Activated CD4-positive, alpha-beta T cell treated with anti-CD3 and anti-CD28 coated beads for 24 hours (primary cell): ENCODE measurements at places on chromosomes 1 and 21.

- DNase-seq, result no peak
These were observed 284.5 kb downstream of the NPHP4 start for GRCh38 chr1:5707566-5708345.

- no peak for DNase-seq
These were observed 112.3 kb downstream of the RPS6KC1 start for GRCh38 chr1:213163278-213163711.

DNA sequence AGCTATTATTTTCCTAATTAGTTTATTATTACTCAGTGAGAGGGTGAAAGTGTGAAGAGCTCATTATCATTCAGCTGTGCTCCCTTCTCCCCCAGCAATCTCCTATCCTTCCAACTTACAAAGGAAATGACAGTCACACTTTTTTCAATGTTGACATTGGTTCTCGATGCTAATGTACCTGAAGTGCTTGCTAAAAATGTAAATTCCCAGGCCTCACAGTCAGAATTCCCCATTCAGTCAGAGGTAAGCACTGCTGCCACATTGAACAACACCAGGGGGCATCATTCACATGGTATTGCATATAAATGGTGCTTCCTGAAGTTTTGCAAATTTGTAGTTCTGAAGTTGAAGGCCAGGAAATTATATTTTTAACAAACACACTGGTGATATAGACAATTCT lies 132.7 kb upstream of the FOXD3 start:
- DNase-seq, result no peak

DNA sequence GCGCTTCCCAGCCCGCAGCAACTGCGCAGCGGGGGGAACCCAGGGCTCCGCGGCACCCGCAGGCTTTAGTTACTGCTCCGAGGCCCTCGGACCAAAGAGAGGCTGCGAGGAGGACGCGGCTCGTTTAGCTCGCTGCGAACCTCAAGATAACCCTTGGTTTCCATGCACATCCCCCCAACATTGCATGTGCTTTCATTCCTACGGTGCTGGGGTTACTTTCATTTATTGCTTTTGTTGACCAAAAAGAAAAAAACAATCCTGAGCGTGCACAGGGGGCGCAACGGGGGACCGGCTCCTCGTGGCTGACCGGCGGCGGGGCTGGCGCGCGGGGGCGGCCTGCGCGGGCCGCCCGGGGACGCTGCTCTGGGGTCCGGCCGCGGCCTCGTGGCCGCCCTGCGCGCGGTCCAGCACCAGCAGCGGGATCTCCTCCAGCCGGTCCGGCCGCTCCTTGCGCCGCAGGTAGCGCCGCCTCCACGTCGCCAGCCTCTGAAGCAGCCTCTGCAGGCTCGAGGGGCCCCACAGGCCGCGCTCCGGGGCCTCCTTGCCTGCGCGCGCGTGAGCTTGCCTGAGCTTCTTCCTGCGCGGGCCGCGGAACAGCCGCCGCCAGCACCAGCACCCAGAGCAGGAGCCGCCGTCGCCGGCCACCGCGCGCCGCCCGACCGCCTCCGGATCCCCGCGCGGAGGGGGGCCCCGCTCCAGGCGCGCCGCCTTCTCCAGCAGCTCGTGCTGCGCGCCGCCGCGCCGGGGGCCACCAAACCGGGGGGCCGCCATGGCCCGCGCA lies 77.4 kb downstream of the DESI2 start:
- no peak for DNase-seq

DNA sequence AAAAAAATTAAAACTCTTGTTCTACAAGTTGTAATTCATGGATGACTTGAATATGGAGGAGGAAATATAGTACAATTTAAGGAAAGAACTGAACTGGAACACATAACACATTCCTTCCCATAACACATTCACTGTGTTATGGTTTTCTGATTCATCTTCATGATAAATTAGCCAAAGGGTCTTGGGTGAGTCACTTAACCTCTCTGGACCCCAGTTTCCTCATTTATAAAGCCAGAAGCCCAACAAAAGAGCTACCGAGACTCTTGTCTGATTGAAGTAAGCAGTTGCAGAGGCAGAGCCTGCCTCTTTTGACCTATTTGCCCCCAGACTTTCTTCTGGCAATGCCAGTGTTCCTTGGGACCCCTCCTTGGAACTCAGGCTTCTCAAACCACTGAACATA lies 161.9 kb upstream of the KCTD3 start:
- no peak for DNase-seq

DNA sequence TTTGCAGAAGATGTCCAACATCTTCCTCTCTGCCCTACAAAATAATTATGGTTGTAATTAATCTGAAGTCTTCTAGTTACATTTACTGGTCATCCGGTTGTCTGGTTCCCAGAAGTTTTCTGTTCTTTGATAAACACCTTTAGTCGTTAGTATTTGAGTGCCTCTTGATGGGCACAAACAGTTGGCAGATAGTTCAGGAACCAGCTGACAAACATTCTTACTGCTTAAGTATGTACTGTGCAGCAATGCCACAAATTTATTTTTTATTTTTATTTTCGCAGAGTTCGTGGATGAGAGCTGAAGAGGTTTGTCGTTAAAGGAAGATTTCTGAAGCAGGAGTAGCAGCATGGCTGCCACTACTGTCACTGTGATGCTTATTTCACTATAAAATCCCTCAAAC lies 84.7 kb downstream of the RABGAP1L start:
- DNase-seq, result no peak

DNA sequence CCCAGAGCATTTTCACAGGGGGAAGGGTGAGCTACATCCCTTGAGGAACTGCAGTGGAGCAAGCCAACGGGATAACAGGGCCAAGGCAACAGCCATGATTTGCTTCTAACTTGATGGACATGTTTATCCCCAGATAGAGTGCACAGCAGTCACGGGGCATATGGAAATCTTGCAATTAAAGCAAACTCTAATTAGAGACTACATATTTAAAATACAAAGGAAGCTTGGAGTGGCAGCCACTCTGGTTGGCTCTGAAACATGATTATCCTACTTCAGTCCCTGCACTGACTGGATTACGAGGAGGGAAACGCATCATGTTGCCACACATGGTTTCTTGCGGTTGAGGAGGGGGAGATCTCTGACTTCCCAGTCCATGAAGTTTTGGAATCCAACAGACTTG lies 60.8 kb downstream of the BEND5 start:
- no peak for DNase-seq

- DNase-seq, result no peak
These were observed 96.1 kb downstream of the LACTBL1 start for GRCh38 chr1:22876359-22877111.

- DNase-seq, result no peak
These were observed 115.6 kb upstream of the SLC45A1 start for GRCh38 chr1:8202182-8202905.

DNA sequence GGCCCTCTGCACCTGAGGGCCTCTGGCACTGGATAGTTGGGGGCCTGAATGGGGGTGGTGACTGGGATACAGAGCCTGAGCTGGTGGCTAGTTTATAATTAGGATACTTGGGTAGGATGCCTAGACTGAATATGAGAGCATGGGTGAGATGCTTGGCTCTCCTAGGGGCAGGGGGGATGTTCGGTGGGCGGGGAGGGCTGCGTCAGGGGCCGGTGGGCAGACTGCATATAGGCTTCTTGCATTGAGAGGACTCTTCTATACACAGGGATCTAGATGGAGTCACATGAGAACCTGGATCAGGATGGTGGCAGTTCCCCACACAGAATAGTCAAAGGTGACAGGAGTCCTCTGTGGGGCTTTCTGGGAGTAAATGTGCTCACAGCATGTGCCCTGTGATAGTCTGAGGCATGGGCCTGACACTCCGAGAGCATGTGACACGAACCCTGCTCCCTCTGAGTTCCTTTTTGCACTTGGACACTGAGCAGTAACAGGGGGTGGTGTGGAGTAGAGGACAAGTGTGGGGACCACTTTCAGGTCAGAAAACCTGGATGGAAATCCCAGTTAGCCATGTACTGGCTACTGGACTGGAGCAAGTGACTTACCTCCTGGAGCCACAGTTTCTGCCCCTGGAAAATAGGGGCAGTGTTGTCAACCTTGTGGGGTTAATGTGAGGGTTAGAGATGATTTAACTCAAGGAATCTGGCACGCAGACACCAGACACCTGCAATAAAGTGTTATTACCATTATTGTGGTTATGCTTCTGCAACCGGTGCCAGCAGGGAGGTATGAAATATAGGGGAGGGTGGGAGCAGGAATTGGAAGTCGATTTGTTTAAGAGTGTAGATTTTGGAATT lies 2.2 kb downstream of the MAP7D1 start:
- DNase-seq, result no peak

DNA sequence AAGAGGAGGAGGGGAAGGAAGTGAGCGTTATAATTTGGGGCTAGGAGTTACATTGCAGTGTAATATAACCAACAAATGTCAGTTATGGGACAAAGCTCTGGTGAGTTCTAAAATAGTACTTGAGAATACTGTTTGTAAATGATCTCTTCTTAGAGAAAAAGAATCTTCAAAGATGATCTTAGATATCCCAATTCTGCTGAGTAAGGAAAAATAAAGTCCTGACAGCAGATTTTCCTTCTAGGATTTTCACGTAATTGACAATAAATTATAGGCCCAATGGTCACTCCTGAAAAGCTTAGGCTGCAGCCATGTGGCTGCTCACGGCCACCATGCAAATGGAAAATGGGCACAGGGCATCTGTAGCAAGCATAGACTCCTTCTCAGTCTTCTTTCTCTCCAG lies 241.6 kb downstream of the SIPA1L2 start:
- no peak for DNase-seq

GRCh38 chr1:111516005-111516535 lies 12.6 kb upstream of the ADORA3 start:
- no peak for DNase-seq

DNA sequence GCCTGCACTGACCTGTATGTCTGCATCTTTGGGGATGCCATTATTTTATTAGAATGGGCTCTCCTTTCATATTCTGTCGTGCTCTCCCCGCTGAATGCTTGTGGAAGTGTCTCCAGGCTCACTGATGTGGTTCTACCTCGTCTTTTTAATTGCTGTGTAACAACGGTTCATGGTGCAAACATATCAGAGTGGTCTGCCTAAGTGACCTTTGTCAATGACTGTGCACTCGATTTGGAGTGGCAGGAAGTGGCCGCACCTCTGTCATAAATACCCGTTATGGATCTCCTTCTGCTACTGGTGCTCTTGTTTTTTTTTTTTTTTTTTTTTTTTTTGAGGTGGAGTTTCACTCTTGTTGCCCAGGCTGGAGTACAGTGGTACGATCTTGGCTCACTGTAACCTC lies 38.3 kb downstream of the SPSB1 start:
- DNase-seq, result no peak

- no peak for DNase-seq
These were observed 12.5 kb downstream of the AGRN start for GRCh38 chr1:1032424-1032823.

- no peak for DNase-seq
These were observed 20.4 kb downstream of the OLFML2B start for GRCh38 chr1:162003061-162003829.

DNA sequence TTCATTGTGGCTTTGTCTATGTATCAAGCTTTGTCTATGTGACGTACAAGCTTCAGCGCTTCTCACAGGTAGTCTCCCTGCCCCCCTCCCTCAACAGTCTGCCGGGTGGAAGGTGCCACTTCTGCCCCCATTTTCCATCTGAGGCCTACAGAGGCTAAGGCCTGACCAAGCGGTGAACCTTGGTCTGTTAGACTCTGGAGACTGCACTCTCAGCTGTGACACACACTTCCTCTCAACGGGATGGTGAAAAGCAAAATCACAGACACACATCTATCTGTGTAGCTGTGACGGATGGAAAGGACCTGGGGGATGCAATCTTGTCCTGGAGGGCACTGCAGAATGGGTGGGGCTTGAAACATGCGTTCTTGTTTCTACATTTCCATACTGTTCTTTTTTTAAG lies 152.9 kb upstream of the EDN2 start:
- DNase-seq, result no peak

DNA sequence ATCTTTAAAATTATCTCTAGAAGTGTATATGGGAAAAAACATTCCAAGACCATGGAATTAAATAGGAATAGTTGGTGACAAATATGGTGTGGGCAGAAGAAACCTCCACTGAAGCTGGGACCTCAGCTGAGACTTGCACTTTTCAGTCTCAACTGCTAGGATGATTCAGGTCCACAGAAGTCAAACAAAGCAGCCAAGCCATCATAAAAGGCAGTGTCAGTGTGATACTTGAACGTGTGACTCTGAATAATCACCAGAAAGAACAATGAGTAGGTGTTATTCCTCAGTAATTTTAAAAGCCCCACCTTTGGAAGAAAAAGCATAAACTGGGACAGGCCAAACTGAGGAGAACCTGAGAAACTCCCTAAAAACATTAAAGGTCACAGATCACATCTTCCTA lies 90.7 kb downstream of the ZNF281 start:
- DNase-seq, result no peak

- no peak for DNase-seq
These were observed 248.8 kb upstream of the FOXD3 start for GRCh38 chr1:63073309-63074306.

DNA sequence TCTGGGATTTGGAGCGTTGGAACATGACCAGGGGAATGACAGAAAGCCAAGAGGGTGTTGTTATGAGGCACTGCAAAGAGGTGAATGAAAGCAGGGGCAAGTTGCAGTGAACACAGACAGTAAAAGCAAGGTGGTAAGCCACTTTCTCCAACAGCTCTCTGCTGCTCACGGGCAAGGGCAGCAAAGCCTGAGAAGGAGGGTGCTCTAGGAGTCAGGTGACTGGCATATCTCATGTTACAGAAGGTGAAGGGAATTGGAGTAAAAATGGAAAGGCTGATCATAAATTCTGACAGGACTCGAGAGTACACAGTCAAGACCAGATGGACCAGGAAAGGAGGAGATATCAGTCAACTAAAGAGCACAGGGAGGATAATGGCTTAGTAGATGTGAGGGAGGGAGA lies 14.5 kb downstream of the VAV3 start:
- no peak for DNase-seq

- no peak for DNase-seq
These were observed 686 bp downstream of the KMO start for GRCh38 chr1:241532864-241533263.

DNA sequence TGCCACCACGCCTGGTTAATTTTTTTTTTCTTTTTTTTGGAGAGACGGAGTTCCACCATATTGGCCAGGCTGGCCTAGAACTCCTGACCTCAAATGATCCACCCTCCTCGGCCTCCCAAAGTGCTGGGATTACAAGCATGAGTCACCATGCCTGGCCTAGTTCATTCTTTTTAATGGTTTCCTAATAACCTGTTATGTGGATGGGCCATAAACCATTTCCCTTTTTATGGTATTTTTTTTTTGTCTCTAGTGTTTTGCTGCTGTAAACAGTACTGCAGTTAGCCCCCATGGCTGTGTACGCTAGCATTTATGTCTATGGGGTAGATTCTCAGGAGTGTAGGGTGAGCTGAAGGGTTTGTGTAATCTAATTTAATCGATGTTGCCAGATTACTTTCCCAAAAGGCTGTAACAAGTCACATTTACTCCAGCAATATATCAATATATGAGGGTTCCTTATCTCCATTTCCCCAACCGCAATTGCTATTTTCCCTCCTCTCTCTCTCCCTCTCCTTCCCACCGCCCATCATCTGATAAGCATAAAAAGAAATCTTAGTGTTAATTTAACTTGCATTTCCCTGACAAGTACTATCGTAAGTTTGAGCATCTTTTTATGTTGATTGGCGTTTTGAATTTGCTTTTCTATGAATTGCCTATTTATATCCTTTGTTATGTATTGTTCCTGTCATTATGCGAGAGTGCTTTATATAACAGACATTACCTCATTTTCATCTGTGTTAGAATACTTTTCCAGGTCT lies 28.7 kb downstream of the RCSD1 start:
- no peak for DNase-seq
